ENCODE measurements at places on chromosomes 13 and 19. TPM values are rescaled to one million over a fixed set of nuclear protein-coding genes. Genes with fewer than 3 reads are reported as not detected.

Gene GARIN5A
- not detected for total RNA-seq

Gene ZNF850
- total RNA-seq, result 9.6 TPM

Gene PLIN5
- not detected for total RNA-seq

Gene ZNF534
- not detected for total RNA-seq

Gene FAM124A
- total RNA-seq, result 0.12 TPM

Gene CBLC
- not detected for total RNA-seq

Gene PVR
- total RNA-seq, result 2.9 TPM

Gene PHLDB3
- 22.0 TPM for total RNA-seq

Gene SLC1A6
- not detected for total RNA-seq

Gene MBD3L2
- total RNA-seq, result not detected

Gene STOML3
- total RNA-seq, result not detected

Gene U2AF2
- 221 TPM for total RNA-seq

Gene COX7A1
- not detected for total RNA-seq

Gene PNMA8B
- total RNA-seq, result 0.24 TPM

Gene WASF3
- total RNA-seq, result not detected

Gene IZUMO4
- total RNA-seq, result 17.6 TPM

Measured in activated naive CD4-positive, alpha-beta T cell treated with anti-CD3 and anti-CD28 coated beads, Interleukin-2, amount 10 ng/mL, durations not matched to agents 5 hours and 36 hours (primary cell).